Fibroblast of skin of left quadriceps (primary cell): ENCODE measurements at places on chromosomes 6 and 20.

DNA sequence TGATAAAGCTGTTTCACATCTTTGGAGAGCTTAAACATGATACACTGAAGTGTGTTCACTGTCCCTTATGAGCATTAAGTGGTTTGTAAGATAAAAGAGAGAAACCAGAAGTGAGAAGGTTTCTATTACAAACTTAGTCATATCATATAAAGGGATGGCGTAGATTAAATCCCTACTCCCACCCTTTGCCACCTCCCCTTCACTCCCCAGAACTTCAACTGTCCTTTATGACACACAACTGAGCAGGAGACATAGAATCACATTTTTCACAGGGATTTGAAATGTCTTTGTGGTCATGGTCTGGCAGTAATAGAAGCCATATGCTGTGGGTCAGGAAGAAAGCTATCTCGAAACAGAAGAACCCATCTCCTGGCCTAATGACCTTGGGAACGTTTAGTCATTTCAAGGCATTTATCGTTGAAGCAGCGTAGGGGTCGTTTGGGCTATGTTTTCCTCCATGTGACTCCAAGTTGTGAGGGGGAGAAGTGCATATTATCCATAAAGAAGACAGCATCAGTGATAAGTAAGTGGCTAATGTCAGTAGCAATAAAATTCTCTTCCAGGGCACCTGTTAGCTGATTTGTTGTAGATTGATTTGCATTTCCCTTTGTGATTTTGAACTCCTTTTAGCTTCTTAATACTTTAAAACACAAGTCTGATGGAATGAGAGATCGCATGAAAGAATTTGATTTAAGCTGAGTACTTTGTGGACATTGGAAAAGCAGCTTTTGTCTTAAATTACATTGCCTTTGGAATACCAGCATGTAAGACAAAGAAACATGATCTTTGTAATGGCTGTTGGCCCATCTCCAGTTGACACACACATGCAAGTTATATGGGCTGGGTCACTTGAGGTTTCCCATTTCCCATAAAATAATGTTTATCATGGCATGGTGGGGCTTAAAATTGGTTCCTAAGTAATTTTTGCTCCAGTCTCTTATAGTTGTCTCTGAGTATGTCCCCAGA, 501.5 kb upstream of the FLRT3 start:
- DNase-seq: peak; percentile 60

GRCh38 chr20:32431457-32431856, 73.3 kb downstream of the ASXL1 start:
- no peak for DNase-seq

DNA sequence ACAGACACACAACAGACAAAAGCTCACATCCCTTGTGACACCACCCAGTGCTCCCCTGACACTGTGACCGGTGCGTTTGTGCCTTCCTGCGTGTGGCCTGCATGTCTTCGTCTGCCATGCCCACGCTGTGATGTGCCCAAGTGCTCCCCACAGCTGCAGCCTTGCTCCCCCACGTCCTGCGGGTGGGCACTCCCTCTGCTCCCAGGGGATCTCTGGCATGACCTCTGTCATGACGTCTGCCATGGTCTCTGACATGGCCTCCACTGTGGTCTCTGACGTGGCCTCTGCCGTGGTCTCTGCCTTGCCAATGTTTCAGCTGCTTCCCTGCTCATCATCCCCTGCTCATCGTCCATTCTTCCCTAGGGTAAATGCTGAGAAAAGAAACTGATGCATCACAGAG, 200.9 kb downstream of the DLL1 start:
- no peak for DNase-seq

GRCh38 chr6:111691345-111692225, 85.9 kb upstream of the TRAF3IP2 start:
- DNase-seq: peak; percentile 47

DNA sequence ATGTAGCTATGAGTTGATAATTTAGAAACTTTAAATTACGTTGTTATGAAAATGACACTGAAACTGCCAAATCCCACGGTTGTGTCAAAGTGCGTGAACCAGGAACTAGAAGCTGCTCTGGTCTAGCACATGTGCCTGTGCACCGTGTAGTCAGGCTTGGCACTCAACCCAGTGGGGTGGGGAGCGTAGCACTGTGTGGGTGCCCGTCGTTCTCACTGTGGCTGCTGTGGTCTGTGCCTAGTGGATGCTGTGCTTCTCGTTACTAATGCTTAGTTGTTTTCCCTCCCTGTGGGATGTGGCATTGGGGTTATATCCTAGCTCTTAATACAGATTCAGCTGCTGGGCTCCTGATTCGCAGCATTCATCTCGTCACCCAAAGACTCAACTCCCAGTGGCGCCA, 46.2 kb upstream of the ADIG start:
- DNase-seq: no peak

- no peak for DNase-seq
Measured at GRCh38 chr6:96940322-96940721, 15.8 kb downstream of the KLHL32 start.

DNA sequence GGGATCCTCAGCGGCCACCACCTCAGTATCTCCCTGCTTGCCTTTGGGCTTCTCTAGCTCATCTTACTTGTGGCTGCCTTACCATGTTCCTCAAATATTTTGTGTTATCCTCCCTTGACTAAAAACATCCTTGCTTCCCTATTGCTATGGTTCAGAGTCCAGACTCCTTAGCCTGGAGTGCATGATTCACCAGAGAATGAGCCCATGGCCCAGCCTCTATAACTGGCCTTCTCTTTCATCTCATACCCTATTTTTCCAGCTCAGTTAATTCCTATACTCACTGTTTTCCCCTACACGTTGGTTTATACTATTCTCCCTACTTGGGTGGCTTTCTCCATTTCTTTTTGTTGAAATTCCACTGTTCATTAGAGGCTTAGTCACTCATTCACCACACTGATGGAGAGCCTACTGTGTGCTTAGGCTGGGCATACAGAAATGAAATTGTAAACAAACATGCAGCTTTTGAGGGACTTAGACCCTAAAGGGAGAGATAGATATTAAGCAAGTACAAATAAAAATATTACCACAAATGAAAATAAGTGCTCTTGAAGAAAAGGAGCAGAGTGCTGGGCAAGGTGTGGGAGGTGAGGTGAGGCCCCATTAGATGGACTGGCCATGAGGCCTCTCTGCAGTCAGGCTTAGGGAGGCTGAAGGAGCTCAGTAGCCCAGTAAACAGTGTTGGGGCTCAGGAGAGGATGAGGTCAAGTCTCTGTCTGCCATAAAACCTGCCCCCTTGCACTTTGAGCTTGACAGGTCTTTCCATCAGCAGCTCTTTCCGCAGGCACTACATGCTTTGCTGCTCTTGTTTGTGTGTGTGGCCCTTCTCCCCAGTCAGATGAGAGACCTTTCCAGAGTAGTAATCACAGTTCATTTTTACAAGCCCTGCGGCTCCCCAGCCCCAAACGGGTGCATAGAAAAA, 109.3 kb downstream of the TCP11 start:
- DNase-seq: no peak

GRCh38 chr20:25259358-25259757, 11.5 kb downstream of the PYGB start:
- no peak for DNase-seq

- DNase-seq: no peak
Measured at GRCh38 chr6:55812509-55812908, 62.9 kb downstream of the BMP5 start.

- DNase-seq: no peak
Measured at GRCh38 chr6:167979436-167980139, 17.9 kb upstream of the KIF25 start.

- no peak for DNase-seq
Measured at GRCh38 chr6:7471171-7471570, 70.3 kb upstream of the DSP start.

DNA sequence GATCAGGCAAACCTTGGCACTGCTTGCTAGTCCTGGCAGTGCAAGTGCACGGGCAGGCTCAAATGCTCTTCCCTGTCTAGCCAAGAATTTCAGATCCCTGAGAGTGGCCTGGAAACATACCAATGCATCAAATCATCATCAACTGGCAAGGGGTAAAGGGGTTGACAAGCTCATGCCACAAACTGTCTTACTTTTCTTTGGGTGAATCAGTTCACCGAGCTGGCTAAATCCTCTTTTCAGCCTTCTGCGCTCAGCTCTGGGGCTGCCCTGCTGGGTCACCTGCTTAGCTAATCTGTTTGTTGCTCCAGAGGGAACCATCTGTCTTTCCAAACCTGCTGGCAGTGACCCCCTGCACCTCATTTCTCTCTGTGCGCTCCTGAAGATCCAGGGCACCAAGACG, 59.5 kb downstream of the LYRM4 start:
- DNase-seq: no peak

DNA sequence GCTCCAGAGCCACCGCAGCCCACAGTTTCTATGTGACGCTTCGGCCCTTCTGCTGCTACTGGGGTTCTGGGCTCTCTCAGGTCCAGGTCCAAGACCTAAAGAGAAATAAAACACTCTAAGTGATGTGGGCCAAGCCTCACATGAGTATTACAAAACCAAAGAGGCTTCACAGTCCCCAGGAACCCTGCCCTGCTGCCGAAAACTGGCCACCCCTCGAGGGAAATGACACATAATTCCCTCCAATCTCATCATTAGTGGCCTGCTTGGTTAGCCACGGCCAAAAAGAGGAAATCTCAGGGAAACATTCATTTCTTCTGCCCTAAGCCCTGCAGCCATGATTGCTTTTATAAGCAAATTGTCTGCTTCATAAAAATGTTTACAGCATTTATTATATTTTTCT, 32.5 kb downstream of the DLL1 start:
- DNase-seq: no peak

DNA sequence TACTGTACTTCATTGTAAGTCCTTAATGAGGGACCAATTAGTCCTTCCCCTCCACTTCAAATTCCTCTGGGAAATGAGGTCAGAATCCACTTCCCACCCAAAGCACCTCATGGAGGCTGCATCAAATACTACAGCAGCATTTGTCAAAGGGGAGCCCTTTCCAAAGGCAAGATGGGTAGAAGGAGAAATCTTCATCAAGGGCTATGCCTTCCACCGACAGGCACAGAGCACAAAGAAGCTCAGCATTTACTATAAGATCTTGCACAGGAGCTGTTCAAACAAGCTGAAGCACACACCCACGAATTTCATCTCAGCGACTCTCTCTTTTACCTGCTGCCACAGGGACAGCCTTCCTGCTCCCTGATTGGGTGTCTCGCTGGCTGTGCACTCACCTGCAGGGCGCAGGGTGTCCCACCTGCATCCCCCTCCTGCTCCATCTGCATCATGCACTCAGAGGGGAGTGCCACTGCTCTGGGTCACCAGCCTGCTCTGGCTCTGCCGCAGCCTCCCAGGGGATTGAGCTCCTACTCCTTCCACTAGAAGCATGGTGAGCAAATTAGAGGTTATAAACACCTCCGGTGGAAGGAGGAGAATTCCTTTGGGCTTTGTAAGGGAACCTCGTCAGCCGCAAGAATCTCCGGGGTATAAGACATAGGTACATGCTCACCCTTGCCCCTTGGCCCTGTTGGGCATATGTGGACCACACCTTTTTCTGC, 164.5 kb downstream of the ATXN1 start:
- no peak for DNase-seq

DNA sequence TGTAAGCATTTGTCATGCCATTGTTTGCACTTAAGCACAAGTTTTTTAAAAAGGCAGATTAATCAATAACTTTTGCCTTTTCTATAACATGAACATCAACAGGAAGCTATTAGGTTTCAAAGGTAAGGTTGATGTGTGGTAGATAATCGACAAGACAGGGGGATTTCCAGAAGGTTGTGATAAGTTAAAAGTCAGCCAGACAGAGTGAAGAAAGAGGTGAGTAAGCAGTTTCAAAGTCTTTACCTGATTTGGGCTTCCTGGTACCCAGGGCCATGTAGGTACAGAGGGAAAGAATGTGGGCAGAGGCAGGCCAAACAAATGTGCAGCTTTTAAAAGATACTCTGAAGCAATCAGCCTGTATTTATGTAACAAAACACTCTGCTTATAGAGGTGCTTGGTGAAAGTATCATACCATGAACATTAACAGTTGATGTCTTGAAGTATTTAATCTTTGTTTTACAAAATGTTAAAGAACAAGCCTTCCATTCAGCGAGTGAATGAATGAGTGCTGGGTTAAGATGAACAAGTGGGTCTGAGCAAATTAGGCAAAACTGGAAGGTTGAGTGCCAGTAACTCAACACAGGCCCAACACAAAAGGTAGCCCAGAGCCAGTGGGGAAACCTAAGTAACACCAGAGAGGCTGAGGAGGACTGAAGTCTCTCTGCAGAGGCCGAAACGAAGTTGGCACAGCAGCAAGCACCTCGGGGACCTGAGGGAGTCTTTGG, 60.2 kb downstream of the LRRC1 start:
- no peak for DNase-seq

DNA sequence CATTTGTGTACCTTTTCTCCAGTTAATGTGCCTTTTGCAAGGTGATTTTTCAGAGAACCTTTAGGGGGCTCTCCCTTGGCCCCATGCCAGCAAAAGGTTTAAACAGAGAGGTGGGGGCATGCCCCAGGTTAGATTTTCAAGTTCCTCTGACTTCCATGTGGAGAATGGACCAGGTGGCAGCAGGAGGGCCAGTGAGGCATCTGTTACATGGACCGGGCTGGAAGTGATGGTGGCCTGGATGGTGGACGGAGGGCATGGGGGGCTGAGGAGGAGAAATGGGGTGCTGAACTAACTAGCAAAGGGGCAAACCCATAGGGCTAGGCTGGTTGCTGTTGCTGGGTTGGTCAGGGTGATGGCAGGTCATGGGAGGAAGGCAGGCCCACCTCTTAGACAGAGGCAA, 20.7 kb upstream of the BPI start:
- no peak for DNase-seq

DNA sequence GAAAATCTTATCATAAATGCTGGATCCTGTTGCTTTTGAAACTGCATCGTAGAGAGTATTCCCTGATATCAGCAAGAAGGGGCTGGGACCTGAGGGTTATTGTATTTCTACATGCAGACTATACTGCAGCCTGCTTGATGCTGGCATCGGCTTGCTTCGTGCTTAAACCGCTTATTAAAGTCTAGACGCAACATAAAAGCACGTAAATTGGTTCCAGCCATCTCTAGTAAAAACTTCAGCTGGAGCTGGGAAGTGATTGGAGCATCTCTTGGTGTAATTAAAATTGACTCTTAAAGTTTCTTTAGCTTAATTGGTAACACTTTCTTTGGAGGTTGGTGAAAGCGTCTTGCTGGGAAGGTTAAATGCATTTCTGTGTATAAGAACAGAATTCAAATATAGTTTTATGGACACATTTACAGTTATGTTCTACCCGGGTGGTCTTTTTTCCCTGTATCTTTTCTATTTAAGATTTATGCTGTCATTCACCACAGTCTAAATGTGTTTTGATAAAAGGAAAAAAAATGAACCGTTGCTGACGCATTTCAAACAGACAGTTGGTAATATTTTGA, 139.0 kb upstream of the JAG1 start:
- DNase-seq: peak; percentile 12

- DNase-seq: no peak
Measured at GRCh38 chr6:4740032-4740431, 36.2 kb upstream of the CDYL start.

DNA sequence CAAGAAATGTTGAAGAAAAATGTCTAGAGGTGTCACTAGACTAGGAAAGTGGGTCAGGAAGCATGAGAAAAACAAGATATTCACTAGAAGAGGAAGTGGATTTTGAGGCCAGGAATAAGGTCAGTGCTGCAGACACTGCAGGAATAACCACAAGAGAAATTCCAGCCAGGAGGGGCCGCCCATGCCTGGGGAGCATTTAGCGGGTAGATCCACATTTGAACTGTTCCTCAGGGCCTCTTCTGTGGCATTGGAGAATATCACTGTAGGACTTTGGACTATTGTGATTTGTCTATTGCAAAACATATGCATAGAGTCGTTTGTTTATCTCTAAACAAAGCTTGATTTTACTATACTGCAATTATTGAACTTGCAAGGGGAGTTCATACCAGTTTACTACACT, 49.6 kb upstream of the CCDC28A start:
- no peak for DNase-seq

- no peak for DNase-seq
Measured at GRCh38 chr6:14505401-14505800, 387.8 kb downstream of the CD83 start.
